ENCODE measurements at places on chromosomes 13 and 19. TPM values are rescaled to one million over a fixed set of nuclear protein-coding genes. Genes with fewer than 3 reads are reported as not detected.

GRCh38 chr19:6958791-6959190 lies 62.4 kb downstream of the MBD3L2B start:
- no peak for DNase-seq

DNA sequence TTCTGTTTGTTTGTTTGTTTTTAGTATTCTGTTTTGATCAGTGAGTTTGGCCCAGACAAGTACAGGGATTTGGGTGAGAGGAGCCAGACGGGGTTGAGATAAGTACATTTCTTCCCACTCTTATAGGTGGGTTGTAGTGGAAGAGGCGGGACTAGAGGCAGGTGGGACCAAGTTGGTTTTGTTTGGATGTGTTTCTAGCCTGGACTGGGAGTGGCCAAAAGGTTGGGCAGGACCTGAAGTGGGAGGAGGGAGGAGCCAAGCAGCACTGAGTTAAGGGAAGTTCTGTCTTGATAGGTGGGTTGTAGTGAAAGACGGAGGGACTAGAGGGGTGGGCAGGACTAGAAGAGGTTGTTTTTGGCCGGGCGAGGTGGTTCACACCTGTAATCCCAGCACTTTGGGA lies 9.0 kb downstream of the DNASE2 start:
- DNase-seq = peak; percentile 25

DNA sequence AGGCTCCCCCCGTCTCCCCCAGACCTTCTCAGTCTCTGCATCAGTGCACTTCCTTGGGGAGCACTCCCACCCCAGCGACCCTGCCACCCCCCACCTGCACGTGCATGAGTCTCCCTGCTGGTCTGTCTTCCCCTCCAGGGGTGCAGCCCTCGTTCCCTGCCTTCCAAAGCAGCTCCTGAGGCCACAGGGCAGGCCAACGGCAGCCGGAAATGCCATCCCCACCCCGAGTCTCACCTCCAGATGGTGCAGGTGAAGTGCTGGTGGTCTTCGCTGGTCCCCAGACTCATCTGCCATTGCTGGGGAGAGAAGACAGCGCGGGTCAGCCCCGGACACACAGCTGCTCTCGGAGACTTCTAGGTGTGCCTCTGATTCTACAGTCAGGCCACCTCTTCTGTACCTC lies 5.5 kb downstream of the MYDGF start:
- no peak for DNase-seq

- DNase-seq = no peak
Observed at GRCh38 chr19:11198769-11199424, 1.6 kb upstream of the KANK2 start.

MEIOSIN gene
- not detected for total RNA-seq

- no peak for DNase-seq
Observed at GRCh38 chr13:20981370-20982095, 79.0 kb upstream of the XPO4 start.

DNA sequence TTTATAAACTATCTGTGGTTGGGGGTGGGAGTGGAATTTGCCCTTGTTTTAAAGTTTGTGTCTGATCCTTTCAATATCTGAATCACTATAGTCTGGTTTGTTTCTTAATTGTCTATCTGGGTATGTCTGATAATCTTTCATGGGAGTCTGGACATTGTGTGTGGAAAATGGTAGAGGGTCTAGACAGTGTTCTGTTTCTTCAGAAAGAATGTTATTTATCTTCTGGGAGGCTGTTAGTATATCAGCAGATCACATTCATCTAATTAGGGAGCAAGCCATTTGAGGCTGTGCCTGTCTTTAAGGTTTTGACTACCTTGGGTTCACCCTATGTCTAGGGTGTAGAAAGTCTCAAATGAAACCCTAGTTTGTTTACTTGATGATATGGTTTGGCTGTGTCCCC lies 110.5 kb downstream of the NDFIP2 start:
- no peak for DNase-seq

GRCh38 chr13:102470283-102470917 lies 68.6 kb upstream of the FGF14 start:
- no peak for DNase-seq

GRCh38 chr19:11766597-11767591 lies at the start of gene ZNF441:
ZNF441 (plus strand) TSS chr19:11767000; CDS start chr19:11767194, 194 bp downstream.
- peak; percentile 98 for DNase-seq

PSG5 gene
- not detected for total RNA-seq

DNA sequence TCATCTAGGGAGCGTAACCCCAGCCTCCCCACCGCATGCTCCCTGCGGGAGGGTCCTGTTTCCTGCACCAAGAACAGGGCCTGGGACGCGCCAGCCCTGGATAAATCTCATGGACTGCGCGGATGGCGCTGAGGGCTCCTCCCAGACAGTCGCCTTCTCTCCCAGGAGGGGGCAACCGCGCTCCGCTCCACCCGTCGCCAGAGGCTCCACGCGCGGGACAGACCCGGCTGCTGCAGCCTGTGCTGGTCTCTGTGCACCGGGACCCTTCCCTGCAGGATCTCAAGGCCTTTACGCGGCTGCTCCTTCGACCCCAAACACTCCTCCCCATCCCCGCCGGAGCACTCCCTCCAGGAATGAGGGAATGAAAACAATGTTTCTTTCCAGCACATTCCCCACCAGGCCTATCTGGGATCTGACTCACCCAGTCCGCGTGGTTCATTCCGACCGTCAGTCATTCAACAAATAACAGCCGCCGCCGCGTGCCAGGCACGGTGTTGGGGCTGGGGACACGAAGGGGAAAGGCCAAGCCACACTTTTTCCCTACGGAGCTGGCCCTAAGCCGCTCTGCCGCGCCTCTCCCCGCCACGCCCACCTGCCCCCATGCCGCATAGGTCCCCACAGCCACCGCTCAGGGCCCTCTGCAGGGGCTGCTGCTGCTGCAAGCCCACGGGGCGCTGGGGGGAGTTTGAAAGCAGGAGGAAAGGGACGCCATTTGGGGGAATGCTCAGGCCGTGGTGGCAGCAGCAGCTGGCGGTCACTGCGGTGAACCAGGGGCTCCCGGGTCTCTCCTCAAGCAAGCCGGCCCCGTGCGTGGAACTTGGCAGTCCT lies 6.0 kb downstream of the PNMA8B start:
- no peak for DNase-seq

KMT2B gene
- total RNA-seq = 23.4 TPM

VSIG10L gene
- 3.5 TPM for total RNA-seq

- peak; percentile 44 for DNase-seq
Observed at GRCh38 chr19:2271234-2272103, 10.5 kb downstream of the PEAK3 start.

KLK4 gene
- total RNA-seq = not detected

GRCh38 chr19:5103061-5103701 lies 134.3 kb downstream of the KDM4B start:
- DNase-seq = no peak

DNA sequence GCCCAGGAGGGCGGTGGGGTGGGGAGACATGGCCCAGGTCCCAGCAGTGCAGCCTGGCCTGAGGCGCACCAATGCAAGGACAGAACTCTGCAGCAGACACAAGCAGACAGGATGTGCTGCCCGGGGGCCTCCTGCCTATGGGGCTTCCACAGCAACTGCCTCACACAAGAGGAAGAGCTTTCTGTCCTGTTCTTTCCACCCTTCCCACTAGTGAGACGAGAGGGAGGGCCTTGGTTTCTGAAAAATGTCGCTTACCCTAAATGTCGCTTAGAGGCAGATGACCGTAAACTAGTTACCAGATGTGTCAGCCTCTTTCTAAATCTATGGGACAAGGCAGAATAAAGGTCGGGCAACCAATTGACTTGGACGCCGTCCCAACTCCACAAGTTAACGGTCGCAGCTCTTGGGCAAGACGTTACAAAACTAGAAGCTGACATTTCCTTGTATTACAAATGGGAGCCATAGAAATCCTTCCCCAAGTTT lies at the start of gene LAIR1:
LAIR1 (minus strand) TSS at position 157 of the 483 bp plus-strand sequence; CDS start at position 30, 127 bp downstream.
- DNase-seq = no peak

DNA sequence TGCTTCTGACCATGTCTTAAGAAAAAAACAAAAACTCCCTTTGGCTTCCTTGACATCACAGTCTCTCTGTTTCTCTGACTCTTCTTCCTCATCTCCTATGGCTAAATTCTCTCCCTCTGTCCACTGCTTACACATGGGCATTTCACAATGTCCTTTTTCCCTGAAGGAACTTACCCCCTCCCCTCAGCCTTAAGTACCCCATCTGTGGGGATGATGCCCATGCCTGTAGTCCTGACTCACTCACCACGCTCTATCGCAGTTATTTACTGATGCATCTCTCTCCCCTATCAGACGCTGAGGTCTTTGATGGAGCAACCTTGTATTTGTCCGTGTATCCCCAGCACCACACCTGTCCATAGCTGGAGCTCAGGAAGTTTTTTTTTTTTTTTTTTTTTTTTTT lies 32.4 kb downstream of the ACTN4 start:
- DNase-seq = no peak

ZNF578 gene
- total RNA-seq = not detected

GRIK5 gene
- total RNA-seq = not detected

- no peak for DNase-seq
Observed at GRCh38 chr19:2624537-2625091, 77.9 kb downstream of the GNG7 start.

GRCh38 chr19:56134654-56134921 lies 6.5 kb upstream of the ZNF444 start:
- DNase-seq = no peak

CYP4F12 gene
- not detected for total RNA-seq

GRCh38 chr13:21661097-21661909 lies 9.6 kb upstream of the FGF9 start:
- DNase-seq = no peak

GRCh38 chr13:105952973-105953290 lies 582.5 kb downstream of the EFNB2 start:
- no peak for DNase-seq

SLC8A2 gene
- not detected for total RNA-seq

DNA sequence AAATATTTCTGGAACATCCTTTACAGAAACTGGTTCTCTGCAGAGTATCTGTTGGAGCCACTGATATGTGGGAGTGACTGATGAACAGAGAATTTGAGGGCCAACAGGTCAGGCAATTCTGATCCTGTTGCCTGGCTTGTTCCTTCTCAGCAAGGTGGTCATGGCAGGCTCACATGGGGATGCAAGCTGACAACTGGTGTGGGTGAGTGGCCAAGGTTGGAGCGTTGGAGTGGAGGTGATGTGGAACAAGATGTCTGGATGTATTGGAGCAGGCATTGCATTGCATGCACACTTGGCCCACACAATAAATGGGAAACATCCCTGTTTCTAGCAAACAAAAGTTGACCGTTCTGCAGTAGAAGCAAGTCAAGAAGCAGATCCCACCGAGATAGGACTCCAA lies 380.7 kb downstream of the ZNF536 start:
- no peak for DNase-seq

- no peak for DNase-seq
Observed at GRCh38 chr13:102273111-102273510, 128.7 kb downstream of the FGF14 start.

- DNase-seq = no peak
Observed at GRCh38 chr13:30111810-30112209, 195.5 kb downstream of the KATNAL1 start.

- DNase-seq = no peak
Observed at GRCh38 chr19:36265856-36266374, 51.0 kb downstream of the ZNF146 start.

DNA sequence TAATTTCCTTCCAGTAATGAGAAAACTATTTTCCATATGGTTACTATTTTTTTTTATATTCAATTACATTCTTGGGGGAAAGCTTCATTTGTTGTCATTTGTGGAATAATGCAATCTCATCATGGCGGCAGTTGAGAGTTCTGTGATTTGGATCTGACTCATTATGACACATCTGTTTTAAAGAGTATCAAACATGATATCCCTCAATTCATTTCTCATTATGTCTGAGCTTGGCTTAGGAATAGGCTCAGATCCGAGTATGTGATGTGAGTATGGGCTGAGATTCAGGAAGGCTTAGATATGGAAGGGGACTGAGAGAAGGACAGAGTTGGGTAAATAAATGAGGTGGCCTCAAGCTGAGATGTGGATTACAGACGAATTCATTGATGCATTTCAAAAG lies 64.4 kb downstream of the POSTN start:
- peak; percentile 37 for DNase-seq

MAP4K1 gene
- 2.3 TPM for total RNA-seq

DNA sequence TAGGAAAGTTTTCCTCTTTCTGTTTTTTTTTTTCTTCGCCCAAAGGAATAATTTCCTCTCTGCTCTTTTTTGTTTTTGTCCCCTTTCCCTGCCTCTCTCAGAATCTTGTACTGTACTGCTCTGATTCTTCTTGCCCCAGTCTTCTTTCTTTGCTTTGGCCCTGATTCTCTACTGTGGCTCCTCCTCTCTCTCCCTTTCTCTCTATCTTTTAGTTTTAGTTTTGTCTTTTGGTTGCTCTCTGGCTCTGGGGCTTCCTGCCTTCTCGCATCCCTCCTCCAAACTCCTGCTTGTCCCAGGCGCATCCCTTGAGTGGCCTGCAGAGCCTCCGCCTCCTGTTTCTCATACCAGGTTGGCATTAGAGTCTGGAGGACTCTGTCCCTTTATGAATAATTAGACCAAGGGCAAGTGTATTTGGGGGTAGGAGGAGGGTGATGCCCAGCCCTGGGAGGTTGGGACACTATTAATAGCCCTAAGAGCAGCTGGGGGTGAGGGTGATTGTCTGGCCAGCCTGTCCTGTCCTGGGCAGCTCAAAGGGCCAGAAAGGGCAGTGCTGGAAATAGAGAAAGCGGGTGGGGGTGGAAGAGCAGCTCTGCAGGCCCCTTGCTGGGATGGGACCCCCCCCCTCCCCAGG lies 39.1 kb downstream of the LYL1 start:
- DNase-seq = no peak

DNA sequence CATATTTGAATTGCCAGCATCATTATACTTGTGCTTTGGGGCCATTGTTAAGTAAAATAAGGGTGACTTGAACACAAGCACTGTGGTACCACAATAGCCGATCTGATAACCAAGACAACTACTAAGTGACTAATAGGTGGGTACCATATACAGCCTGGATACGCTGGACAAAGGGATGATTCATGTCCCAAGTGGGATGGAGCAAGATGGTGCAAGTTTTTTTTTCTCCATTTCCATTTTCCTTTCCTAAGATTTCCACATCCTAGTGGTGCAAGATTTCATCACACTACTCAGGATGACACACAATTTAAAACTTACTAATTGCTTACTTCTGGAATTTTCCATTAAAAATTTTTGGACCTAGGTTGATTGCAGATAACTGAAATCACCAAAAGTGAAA lies 15.1 kb downstream of the BRCA2 start:
- no peak for DNase-seq

GRCh38 chr13:100522618-100523309 lies 65.8 kb downstream of the GGACT start:
- no peak for DNase-seq

CYP4F2 gene
- not detected for total RNA-seq

DNA sequence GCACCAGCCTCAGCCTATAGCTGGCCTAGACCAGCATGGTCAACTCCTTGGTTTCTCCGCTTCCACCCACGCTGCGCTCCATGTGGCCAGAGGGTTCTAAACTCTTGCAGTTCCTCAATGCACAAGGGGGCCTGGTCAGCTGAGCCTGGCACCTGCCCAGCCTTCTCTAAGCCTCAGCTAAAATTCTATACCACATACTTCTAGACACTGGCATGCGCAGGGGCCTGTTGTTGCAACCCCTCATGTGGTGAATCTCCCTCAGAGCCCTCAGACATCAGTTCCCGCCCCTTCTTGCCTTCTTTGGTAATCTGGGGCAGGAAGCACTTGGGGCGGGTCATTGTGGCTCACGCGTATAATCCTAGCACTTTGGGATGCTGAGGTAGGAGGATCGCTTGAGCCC lies 19.7 kb upstream of the LDLR start:
- DNase-seq = no peak

PRODH2 gene
- not detected for total RNA-seq

GRCh38 chr19:31450696-31451095 lies 101.5 kb upstream of the TSHZ3 start:
- DNase-seq = no peak
